Islet precursor cell (in vitro differentiated cells): ENCODE measurements at places on chromosomes 16 and 17.

- peak; percentile 84 for DNase-seq
Measured at GRCh38 chr17:1490643-1491442, 1.6 kb downstream of the MYO1C start.

DNA sequence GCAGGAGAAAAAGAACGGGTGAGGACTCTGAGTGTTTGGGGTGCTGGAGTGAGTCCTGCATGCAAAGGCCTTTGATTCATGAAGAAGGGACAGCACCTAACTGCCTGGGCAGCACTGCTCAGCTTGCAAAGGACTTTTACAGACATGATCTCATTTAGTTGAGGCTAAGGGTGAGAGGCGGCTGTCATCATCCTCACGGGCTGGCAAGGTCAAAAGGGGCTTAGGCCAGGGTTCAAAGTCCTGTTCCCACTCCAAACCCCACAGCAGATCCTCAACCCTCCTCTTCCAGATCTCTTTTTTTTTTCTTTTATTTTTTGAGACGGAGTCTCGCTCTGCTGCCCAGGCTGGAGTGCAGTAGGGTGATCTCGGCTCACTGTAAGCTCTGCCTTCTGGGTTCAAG is 4.8 kb downstream of the RHBDF2 start:
- DNase-seq = no peak

DNA sequence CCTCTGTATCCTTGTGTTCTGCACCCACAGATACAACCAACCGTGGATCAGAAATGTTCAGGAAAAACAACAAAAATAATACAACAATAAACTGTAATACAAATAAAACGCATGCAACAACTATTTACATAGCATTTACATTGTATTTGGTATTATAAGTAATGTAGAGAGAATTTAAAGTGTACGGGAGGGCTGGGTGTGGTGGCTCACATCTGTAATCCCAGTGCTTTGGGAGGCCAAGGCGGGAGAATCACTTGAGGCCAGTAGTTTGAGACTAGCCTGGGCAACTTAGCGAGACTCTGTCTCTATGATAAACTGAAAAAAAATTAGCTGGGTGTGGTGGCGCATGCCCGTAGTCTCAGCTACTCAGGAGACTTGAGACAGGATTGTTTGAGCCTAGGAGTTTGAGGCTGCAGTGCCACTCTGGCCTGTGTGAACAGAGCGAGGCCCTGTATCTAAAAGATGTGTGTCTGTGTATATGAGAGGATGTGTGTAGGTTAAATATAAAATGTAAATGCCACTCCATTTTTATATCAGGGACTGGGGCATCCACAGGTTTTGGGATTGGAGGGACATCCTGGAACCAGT is 13.3 kb downstream of the SEC14L1 start:
- DNase-seq = no peak

DNA sequence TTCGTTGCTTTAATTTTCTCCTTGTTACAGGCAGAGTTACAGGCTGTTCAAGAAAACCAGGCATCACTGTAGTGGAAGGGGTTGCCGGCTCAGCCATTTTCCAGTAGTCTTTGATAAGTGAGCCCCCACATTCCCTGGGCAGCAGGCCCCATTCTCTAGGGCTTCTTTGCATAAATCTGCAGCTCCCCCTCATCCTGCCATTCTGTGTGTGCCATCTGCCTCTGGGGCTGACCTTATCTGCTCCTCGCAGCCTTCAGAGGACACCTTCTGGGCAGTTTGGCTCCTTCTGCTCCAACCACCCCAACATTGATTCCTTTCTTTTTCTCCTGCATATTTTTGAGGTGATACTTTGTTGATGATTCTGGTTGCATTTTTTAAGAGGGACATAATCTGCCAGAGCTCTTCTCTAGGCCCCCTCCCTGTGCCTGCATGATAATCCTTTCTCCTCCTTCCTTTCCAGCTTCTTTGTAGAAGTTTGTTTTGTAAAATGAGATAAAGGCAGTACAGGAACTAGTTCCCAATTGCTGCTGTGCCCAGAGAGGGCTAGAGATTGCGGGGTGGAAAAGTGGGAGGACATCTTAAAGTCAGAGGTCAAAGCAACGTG is 17.1 kb downstream of the RND2 start:
- no peak for DNase-seq

DNA sequence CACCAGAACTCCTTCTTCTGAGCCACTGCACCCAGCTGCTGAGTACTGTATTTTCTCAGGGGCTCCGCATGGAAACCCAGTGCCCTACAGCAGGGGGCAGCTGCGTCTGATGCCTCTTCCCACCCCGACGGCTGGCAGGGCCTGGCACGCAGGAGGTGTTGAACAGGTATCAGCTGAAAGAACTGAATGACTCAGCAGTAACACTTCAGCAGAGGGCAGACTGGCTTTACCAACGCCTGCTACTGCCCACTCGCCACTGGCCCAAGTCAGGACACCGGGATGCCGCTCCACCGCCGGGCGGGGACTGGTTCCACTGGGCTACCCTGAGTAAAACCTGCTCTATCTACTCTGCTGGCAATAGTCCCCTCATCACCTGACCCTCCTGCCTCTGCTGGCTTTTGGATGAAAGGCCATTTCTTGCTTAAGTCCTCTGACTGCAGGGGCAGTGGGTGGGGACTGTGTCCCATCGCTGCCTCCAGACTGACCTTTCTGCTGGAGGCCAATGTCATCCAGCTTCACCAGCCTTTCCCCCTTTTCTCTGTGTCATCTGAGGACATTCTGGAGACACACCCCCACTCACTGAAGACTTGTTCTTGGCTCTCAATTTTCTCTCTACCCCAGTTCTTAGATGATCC is 100.4 kb upstream of the FA2H start:
- no peak for DNase-seq

DNA sequence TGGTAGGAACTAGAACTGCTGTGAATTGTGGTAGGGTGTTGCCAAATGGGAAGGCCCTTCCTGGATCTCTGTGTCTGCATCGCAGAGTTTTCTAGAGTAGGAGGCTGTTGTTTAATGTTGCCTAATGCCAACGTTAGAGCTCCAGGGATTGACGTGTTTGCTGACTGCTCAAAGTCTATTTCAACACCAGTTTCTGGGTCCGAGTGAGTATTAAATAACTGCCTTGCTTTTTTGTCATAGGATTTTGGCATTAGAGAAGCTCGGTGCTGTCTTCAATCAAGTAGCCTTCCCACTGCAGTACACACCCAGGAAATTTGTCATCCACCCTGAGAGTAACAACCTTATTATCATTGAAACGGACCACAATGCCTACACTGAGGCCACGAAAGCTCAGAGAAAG is 40.0 kb downstream of the SF3B3 start:
- DNase-seq = no peak

DNA sequence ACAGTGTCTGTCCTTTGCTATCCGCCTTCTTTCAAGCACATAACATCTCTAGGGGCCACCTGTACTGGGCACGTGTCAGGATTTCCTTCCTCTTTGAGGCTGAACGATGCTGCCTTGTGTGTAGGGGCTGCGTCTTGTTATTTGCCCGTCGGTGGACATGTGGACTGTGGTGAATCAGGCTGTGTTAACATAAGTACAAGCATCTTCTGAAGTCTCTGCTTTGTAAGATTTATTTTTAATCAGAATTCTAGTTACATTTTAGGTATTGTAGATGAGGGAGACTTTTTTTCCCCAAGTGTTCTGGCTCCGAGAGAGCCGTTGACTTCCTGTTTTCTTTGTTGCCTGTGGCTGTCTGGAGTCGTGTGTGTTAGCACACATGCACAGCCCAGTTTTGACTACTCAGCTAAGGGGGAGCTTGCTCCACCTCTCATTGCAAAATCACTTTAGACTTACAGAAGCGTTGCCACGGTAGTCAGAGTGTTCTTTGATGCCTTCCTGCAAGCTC is 26.1 kb downstream of the SPG7 start:
- no peak for DNase-seq

GRCh38 chr16:27676839-27677238 is 126.9 kb downstream of the KATNIP start:
- no peak for DNase-seq

DNA sequence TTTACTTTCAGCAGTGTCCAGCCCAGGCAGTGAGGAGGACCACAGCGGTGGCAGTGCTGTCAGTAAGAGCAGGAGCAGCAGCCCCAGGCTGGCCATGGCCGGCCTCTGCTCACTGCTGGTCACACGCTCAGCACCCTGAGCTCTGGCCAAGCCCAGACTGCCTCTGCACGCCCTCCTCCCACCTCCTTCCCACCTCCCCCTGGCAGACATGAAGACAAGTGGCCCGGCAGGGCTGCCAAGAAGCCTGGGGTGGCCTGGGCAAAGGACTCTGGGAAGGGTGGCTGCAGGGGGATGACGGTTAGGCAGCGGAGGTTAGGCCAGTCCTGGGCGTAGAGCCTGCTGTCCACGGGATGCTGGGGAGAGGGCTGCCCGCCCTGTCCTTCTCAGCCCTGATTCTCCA is at the start of gene C16orf89:
Gene C16orf89 (minus strand): TSS at position 144 of the 400 bp plus-strand sequence. CDS start 48 bp downstream, at position 96.
- DNase-seq = no peak

DNA sequence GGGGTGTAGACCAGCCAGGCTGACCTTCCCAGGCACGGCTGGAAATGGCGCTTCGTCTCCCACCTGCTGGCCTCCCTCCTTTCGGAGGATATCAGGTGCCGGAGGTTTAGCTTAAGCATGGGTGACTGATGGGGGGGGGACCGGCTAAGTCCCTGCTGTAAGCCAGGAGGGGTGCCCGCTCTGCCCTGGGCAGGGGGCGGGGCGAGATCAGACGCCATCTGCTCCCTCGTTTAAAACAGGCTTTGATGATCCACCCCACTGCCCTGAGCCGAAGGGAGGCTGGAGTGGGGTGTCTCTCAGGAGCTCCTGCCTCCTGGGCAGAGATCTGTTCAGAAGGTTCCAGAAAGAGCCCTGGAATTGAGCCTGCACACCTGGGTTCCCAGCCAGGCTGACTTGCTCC is 26.0 kb downstream of the C16orf74 start:
- no peak for DNase-seq

DNA sequence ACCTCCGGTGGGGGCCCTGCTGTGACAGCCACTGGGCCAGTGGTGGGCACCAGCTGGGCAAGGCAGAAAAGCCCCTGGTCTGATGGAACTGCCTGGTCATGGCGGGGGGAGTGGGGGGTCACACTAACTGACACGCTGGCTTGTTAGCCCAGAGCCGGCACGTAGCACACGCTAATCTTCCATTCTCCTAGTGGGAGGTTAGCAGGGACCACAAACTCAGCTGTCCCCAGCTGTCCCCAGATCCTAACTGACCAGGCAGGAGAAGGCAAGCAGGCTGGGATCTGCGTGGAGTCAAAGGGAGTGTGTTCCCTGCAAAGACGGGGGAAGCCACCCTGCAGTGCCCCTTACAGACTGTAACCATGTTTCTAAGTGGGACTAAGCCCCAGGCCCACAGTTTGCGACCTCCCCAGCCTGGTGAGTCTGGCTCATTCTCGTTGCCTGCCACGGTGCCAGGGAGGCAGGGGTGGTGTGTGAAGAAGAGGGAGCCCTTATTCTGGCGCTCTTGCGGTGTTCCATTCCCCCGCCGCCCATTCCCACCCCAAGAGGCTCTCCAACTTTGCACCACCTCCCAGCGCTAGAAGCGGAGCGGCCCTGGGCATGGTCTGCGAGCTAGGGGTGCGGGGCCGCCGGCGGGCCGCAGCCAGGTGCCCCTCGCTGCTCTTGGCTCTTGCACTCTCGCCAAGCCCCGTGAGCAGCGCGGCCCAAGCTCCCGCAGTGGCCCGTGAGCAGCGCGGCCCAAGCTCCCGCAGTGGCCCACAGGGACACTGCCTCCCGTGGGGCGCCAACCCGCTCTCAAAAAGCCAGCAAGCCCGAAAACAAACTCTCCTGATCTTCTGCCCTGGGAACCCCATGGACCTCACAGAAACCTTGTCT is 12.1 kb upstream of the ZNF423 start:
- DNase-seq = no peak
